NCI-H526 treated with DMSO at 0.1 percent for 48 hours (cell line): ENCODE measurements at places on chromosomes 3 and 15.

DNA sequence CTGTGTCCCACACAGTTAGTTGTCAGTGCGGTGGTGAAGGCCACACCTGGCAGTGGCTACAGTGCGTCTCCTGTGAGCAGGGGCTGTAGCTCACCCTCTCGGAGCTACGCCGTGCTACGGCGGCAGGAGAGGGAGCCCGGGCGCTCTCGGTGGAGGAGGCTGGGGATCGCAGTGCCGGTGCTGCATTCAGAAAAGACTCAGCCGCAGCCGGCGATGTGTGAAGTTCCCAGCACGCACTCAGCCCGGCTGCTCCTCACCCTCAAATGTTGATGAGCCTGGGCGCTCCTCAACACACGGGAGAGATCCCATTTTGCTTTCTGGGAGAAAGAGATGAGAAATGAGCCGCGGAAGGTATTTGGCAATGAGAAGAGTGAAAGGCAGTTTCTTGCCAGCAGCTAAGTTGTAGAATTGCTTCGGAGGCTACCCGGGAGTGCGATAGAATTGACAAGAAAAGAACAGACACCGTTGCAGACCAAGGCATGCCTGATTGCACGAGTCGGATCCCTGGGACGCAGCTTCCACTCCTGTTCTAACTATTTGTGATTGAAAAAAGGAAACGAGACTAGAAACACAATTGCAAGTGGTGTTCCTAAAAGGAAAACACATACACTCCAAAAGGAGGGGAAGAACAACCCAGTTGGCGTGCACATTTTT is at the start of gene UNC13C:
Gene UNC13C (plus strand): TSS at position 189 of the 654 bp plus-strand sequence. CDS start 34,463 bp downstream, outside the sequence.
- DNase-seq = peak; percentile 3

DNA sequence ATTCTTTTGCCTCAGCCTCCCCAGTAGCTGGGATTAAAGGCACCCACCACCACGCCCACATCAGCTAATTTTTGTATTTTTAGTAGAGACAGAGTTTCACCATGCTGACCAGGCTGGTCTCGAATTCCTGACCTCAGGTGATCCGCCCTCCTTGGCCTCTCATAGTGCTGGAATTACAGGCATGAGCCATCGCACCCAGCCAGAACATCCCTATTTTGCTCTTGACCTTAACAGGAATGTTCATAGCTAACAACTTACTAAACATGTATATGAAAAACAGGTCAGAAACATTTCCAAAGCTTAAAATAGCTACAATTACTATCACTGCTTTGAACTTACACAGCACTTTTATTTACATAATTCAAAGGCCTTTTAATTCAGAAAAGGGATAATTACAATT is 33.7 kb downstream of the UQCC5 start:
- DNase-seq = no peak

GRCh38 chr3:18238746-18239331 is 186.3 kb downstream of the SATB1 start:
- DNase-seq = no peak

DNA sequence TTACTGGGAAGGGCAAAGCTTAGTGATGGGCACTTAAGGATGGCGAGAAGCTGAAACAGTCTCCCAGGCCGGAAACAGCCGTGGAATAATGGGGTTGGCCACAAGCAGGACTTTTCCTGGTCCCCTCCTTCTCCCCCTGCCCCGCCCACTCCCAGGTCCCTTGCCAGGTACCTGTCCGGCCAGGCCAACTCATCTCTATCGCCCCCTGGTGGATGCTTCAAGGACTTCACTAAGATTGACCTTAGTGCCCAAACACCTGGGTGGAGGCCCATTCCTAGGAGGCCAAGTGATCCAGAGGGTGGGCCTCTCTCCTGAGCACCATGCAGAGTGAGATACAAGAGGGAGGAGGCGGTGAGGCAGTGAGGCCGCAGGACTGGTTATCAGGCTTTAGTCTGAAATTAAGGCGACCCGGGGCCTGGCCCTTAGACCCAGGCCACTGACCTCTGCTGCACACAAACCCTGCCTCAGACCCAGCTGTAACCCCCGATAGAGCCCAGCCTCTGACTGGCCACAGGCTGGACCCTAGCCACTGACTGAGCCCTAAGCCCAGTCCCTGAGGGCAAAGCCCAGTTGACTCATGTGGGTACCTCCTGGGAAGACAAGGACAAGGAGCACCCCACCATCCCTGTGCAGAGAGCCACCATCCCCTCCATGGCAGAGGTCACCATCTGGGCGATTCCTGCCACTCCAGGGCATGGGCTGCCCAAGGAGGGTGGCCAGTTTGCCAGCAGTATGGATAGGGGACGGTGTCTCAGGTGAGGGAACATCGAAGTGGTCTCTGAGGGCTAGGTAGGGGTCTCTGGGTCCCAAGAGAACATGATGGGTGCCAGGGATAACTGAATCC is 37.6 kb downstream of the VIPR1 start:
- peak; percentile 6 for DNase-seq

- DNase-seq = no peak
Measured at GRCh38 chr3:136237103-136237502, 13.0 kb upstream of the PCCB start.

GRCh38 chr3:23976555-23976954 is 31.5 kb downstream of the NR1D2 start:
- DNase-seq = no peak

GRCh38 chr15:90750186-90750585 is 33.0 kb downstream of the BLM start:
- no peak for DNase-seq

DNA sequence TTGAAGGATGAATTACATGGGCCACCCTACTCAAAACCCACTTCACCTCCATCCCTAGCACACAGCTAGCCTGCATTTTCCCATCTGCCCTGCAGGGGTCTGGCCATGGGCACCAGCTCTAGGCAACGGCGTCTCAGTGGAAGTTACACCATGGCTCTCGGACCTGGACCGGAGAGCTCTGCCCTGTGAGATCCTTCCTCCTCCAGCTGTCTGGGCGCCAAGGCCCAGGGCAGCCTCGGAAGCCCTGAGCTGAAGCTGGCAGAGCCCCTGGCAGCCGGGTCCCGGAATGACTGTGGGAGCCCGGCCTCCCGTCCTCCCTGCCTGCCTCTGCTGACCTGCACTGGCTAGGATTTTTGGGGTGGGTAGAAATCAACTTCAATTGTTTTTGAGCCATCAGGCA is 98.9 kb downstream of the CHSY1 start:
- no peak for DNase-seq

DNA sequence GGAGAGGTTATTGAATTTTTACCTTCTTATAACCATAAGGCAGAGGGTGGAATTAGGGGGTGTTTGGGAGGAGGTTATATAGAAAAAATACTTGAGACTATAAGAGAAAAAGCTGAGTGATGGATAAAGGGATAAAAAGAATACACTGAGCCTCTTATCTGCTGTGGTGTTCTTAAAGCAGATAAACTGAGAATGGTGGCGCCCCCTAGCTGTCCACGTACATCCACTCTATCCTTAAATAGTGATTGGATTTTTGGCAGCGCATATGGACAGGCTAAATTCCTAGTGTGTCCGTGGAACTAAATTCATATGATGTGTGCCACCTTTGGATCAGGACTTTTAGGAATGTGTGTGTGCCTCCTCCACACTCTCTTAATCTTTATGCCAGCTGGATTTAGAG is 121.1 kb downstream of the OXSM start:
- DNase-seq = no peak

DNA sequence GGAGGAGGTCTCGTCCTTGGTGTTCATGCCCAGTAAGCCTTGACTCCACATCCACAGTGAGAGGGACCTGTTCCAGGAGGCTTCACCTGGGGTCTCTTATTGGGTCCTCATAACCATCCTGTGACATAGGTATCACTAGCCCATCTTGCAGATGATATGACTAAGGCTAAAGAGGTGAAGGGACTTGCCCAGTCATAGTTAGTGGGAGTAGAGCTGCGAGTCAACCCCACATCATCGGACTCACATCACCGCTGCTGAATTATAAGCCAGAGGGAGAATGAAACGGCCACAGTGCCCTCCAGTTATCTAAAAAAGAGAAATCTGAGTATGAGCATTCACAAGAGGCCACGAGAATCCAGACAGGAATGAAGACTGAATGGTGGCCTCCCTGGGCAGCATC is 66.0 kb downstream of the MESD start:
- no peak for DNase-seq

- DNase-seq = no peak
Measured at GRCh38 chr3:123789760-123790159, 94.4 kb downstream of the MYLK start.

- DNase-seq = peak; percentile 64
Measured at GRCh38 chr15:45205192-45205591, 17.4 kb upstream of the SHF start.

GRCh38 chr15:71660501-71660900 is 149.9 kb upstream of the NR2E3 start:
- peak; percentile 24 for DNase-seq

- DNase-seq = no peak
Measured at GRCh38 chr15:42352401-42352800, 6.9 kb upstream of the CAPN3 start.

DNA sequence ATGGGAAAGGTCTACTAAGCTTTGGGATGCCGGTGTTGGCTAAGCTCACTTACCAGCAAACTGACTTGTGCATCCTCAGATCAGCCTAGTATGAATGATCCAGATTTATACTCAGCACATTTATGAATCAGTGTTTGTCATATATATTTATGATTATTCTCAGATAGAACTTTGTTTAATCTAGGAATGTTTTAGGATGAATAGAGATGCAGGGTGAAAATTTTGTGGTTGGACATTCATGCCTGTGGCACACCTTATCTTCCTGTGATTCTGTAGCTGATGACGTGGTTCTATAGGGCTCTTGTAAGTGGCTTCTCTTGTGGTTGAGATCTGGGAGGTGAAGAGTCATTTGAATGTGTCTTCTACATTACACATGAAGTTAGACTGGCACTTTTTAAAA is 11.4 kb downstream of the CDIN1 start:
- DNase-seq = peak; percentile 69

DNA sequence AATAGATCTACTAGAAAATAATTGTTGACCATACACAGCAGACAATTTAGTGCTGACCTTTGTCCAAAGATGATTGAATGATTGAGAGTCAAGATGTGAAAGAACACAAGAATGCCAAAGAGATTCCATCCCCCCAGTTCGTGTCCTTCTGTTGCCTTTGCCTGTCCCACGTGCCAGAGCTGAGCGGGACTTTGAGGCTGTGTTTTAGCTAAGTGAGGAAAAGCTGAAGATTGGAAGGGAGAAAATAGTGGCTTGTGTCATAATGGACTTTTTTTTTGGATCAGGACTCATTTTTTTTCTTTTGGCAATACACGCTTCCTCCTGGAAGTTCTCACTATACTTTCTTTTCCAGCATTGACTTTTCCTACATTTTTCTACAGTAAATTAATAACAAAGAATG is 206.6 kb upstream of the MDFIC2 start:
- no peak for DNase-seq

DNA sequence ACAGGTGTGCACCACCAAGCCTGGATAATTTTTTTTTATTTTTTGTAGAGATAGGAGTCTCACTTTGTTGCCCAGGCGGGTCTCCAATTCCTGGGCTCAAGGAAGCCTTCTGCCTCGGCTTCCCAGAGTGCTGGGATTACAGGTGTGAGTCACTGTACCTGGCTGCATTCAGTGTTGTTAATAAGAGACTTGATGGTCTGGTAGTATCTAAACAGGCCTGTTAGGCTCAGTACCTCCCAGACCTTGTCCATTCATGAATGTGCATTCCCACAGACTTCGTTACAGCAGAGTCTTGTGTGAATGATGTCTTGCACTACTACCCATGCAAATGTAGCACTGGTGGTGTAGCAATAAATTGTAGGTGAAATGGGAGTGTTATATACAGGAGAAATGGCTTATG is 17.7 kb downstream of the CMTM8 start:
- no peak for DNase-seq

- DNase-seq = no peak
Measured at GRCh38 chr3:55189359-55189801, 261.5 kb upstream of the LRTM1 start.

DNA sequence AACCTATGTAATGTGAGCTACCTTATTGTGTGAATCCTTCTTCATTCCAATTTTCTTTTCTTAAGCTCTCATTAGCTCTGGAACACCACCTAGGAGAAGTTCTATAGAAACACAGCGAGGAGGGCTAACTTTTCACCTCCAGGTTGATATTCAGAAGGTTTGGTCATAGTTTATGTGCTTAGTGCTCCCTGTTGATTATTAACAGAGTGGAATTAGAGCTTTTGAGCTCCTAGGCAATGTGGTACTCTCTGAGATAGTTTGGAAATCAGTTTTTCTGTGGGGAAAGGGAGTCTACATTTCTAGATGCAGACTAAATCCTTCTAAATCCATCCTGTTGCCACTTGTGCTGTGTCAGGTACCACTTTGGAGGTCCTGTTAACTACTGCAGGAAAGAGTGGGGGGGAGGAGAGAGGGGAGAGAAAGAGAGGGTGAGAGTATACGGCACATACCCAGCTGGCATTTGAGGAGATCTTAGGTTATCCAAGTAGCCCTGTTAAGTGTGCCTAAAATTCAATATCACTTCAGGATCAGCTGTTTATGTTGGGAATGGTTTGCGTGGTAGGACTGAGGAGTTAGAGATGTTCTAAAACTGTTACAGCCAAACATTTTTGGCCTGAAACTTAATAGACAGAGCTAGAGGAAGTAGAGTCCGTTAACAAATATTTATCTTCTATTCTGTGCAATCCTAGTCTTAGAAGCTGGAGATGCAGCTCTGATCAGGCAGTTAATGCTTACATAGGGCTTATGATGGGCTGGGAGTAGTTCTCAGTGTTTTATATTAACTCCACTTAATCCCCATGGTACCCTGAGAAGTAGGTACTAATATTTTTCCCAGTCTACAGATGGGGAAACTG is 117.5 kb upstream of the PROK2 start:
- DNase-seq = no peak

DNA sequence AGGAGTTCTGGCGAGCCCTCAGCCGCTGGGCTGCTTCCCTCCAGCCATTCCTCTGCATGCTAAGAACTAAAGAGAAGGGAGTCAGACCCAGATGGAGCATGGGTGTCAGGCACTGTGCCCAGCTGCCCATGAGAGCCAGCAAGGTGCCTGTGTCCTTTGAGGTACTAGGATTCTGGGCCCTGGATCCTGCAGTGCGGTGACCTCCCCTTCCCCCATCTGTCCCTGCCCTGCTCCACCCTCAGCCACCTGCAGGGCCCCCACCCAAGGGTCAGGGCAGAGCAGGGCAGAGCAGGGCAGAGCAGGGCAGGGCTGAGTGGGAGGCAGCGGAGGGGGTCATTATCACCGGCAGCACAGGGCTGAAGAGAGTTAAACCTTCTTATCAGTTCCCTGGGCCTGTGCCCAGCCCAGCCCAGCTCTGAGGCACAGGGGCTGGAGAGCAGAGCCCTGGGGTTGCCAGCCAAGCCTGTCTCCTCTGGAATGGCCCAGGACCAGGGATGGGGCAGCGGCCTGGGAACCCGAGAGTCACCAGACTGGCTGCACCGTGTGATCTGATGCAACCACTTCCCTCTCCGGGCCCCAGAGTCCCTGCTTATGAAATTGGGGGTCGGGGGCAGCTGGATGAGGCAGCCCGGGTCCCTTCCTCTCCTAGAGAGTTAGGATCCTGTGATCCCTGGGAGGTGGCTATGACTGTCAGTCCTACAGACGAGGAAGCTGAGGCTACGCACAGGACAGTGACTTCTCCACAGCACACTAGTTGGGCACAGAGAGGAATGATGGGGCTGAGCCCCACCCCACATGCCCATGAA is 17.3 kb downstream of the ZDHHC19 start:
- DNase-seq = no peak

- no peak for DNase-seq
Measured at GRCh38 chr3:88000853-88001252, 58.0 kb downstream of the CGGBP1 start.
